Glutamatergic neuron (in vitro differentiated cells): ENCODE measurements at places on chromosomes 6 and 20.

DNA sequence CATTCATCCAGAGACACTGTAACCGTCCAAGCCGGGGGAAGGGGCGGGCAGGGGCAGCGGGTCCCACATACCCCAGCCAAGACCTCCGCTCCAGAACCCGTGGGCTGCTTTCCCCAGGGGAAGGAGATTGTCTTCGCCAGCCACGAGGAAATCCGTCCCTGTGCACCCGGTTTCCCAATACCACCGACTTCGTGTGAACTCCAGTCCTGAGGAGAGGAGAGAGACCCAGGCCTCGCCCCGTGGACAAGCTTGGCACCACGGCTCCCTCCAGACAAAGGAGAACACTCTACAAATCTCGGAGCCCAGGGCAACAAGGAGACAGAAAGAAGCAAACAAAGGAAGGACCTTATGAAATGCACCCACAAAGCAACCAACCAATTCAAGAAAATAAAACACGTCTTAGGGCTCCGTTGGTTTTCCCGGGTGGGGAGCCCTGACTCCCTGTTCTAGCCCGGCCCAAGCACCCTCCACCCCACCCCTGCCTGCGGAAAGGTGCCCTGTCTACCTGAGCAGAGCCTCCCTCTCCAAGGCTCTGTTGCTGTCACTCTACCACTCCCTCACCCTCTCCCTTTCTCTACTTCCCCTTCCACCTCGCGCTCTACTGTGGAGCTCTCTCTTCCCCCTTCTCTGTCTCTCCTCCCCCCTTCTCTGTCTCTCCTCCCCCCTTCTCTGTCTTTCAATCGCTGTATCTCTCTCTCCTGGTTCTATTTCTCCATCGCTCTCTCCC, 1382.8 kb upstream of the DEFB115 start:
- no peak for DNase-seq

- DNase-seq, result no peak
Measured at GRCh38 chr6:113631666-113632065, 225.5 kb upstream of the MARCKS start.

DNA sequence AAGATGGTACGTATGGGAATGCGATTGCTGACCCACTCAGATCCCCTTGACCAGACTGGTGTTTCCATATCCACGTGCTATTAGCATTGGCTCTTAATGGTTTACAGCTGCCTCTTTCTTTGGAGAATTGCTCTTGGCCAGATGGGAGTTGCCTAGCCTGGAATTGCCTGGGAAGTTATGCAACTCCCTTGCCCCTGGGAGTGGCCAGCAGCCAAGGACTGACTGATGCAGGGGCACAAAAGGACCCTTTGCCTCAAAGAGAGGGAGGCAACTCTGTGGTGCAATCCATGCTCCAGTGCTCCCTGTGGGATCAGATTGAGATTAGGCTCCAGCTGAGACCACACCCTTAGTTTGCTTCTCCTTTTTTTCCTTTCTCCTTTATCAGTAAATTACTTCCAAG, 203.5 kb upstream of the JAG1 start:
- DNase-seq, result no peak

GRCh38 chr20:7124120-7124519, 356.6 kb downstream of the BMP2 start:
- no peak for DNase-seq

- no peak for DNase-seq
Measured at GRCh38 chr6:155980768-155981079, 525.1 kb upstream of the NOX3 start.

GRCh38 chr6:108744244-108744972, 103.8 kb upstream of the ARMC2 start:
- no peak for DNase-seq
